ENCODE measurements at places on chromosomes 6 and 20.

GRCh38 chr20:24406750-24407149 lies 62.7 kb upstream of the SYNDIG1 start:
- DNase-seq: peak; percentile 11

- DNase-seq: peak; percentile 37
Measured at GRCh38 chr20:4949833-4950178, 51.5 kb downstream of the SLC23A2 start.

- peak; percentile 50 for DNase-seq
Measured at GRCh38 chr20:46021361-46022359, 7.4 kb upstream of the SLC12A5 start.

GRCh38 chr6:71229477-71229876 lies 59.1 kb upstream of the OGFRL1 start:
- no peak for DNase-seq

- DNase-seq: no peak
Measured at GRCh38 chr20:50188879-50189680, 1.6 kb upstream of the CEBPB start.

DNA sequence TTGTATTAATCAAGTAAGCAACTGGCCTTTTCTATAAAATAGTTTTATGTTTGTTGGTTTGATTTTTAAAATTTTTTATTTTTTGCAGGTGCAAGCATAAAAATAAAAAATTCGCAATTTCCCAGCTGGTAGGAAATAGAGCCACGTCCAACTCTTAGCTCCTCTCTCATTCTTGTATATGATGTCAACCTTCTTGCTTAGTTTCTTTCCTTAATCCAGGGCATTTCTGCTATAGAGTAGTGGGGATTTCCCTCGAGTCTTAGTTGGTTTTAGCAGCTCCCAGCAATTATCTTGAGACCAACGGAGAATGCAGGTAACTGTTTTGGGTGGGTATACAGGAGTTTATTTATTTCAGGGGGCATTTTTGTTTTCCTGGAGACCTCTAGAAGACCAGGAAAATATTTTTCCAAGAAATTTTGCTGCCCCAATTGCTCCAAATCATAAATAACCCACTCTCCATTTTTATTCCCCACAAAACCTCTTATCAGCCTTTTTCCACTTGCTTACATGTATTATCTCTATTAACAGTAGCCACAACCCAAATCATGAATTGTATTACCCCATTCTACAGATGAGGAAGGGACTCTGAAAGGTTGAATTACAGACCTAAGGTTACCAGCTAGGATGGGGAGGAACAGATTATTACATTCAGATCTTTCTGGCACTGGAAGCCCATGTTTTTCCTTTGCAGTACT lies 18.4 kb downstream of the PHACTR2 start:
- DNase-seq: no peak

DNA sequence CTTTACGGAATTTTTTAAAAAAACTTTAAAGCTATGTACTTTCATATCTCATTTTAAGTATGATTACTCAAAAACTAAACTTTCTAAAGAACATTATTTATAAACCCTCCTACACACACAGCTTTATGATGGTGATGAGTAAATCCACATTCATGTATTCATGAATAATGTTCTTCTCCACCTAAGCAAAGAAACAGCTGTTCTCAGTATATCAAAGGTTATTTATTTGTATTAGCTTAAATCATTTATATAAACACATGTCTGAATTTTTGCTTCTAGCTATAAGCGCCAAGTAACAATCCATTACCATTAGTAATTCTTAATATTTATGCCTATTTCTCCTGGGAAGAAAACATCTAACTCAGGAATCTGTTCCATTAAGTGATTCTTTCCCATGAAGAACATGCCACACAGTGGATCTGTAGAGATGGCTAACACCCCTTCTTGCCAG lies 63.3 kb downstream of the SMLR1 start:
- no peak for DNase-seq

DNA sequence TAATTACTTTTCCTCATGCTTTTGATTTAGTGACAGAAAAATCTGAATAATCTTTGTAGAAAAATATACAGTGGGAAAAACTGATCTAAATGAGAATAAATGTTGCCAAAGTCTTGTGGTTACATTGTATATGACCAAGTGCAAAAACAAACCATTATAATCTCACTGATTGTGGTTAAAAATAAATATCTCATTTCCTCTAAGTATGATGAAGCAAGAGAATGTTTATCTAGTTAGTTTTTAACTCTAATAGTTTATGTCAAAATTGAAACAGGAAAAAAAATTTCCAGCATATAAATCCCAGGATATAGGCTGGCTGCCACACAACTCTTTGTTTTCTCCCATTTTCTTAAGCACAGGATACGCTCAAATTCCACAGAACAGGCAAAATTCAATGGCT lies 392.7 kb upstream of the ID4 start:
- DNase-seq: no peak

- DNase-seq: no peak
Measured at GRCh38 chr6:158059108-158059507, 77.4 kb downstream of the SYNJ2 start.

DNA sequence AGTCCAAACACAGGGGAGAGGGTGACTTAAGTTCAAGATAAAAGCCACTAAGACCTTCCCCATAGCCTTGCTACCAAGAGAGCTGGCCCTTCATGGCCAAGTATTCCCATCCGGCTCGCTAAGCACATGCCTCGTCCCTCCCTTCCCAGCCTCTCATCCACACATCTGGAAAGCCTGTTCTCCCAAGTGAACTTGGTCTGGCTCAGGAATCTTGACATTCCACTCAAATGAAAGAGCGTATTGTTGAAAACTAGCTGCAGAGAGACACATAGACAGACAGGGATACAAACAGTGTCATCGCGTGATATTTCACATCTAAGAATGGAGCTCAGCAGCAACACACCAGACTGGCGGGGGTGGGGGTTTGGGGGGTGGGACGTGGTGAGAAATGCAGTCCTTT lies 182.8 kb upstream of the FOXQ1 start:
- DNase-seq: no peak

GRCh38 chr20:17933711-17934110 lies 34.9 kb downstream of the SNX5 start:
- no peak for DNase-seq
